ENCODE measurements at places on chromosomes 16 and 17.

DNA sequence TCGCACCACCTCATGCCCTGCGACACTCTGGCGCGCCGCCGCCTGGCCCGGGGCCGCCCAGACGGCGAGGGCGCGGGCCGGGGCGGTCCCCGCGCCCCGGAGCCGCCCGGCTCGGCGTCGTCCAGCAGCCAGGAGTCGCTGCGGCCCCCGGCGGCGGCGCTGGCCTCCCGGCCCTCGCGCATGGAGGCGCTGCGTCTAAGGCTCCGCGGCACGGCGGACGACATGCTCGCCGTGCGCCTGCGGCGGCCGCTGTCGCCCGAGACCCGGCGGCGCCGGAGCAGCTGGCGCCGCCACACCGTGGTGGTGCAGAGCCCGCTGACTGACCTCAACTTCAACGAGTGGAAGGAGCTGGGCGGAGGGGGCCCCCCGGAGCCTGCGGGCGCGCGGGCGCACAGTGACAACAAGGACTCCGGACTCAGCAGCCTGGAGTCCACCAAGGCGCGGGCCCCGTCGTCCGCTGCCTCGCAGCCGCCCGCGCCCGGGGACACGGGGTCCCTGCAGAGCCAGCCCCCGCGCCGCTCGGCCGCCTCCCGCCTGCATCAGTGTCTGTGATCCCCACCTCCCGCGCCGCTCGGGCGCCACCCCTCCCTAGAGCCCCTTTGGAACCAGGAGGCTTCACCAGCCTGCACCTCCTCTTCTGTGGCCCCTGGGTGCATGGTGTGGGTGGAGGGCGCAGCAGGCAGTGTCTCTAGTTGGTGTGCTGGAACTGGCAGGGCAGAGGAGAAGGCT lies 82.3 kb downstream of the ARHGAP23 start:
- DNase-seq: no peak

DNA sequence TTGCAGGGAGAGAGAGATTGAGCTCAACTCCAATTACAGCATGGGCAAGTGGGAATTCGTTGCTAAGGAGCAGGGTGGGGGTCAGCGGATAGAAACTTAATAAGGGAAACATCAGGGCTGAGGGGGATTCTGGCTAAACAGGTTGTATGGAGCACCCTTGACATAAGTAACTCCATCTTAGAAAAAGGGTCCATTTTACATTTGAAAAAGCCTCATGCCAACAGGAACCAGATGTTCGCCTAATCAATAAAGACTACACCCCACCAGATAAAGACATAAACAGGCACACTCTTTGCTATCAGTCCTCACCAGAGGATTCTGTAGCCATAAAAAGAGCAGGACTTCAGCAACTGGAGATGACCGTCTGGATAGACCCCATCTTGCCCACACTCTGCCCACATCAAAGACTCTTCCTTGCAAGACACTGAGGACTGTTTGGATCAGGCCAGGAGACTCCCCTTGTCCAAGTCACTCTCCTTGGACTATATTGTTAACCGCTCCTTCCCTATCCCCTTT lies 1.6 kb upstream of the LRRC75A start:
- no peak for DNase-seq

- no peak for DNase-seq
Measured at GRCh38 chr17:17870247-17870646, 33.5 kb upstream of the SREBF1 start.

- no peak for DNase-seq
Measured at GRCh38 chr17:76538281-76538931, 897 bp upstream of the CYGB start.

- no peak for DNase-seq
Measured at GRCh38 chr17:74185571-74186185, 17.8 kb upstream of the RPL38 start.

GRCh38 chr17:59748591-59748990 lies 41.1 kb downstream of the VMP1 start:
- no peak for DNase-seq

DNA sequence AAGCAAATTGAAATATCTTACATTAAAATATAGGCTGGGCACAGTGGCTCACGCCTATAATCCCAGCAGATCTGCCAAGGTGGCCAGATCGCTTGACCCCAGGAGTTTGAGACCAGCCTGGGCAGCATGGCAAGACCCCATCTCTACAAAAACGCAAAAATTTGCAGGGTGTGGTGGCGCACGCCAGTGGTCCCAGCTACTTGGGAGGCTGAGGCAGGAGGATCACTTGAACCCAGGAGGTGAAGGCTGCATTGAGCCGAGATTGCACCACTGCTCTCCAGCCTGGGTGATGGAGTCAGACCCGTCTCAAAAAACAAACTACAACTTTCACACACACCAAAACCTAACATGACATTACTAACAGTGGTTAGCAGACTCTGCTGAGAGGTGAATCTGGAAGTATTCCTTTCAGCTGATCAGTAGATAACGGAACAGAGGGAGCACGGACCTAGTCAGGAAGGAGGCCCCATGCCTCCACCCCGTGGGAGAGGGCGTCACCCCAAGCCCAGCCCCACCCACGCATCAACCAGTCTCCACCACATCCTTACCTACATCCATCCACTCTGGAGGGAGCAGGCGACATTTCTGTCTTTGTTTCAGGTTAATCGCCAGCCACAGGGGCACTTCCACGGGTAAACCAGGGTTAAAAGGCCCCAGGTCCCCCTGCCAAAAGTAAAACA lies 1.7 kb downstream of the GINS2 start:
- no peak for DNase-seq

GRCh38 chr16:2236337-2237101 lies at the start of gene DNASE1L2:
TSS of gene DNASE1L2 (plus strand) at chr16:2236444. CDS start at chr16:2236817, 373 bp downstream.
- DNase-seq: no peak

GRCh38 chr16:59148056-59148768 lies 414.1 kb upstream of the GOT2 start:
- no peak for DNase-seq

- DNase-seq: no peak
Measured at GRCh38 chr16:2428051-2428783, 1.0 kb upstream of the CCNF start.

DNA sequence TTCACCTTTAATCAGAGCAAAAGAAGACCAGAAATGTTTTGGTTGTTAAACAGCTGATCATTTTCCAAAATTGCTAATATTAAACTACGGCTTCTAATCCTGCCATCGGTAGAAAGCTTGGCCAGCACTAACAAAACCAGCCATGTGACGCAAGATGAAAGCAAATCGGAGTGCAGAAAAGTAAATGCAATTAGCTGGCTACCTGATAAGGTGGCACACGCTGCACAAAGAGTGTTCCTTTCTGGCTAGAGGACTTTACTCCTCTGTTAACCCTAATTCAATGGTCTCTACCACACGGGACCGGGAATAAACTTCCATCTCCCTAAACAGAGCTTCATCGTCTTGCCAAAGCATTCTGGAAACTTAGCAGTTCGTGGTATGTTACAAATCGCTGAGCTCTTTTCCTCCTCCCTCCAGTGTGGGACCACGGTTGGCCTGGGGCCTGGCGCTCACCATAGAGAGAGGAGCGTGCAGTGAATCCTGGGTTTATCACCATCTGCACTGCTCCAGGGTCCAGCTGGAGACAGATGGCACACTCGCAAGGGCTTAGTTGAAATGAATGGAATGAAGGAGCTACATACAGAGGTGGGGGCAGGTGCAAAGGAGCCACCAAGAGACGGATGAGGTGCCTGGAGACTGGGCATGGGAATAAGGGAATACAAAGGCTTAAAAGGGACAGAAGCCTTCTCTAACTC lies 10.1 kb upstream of the COG1 start:
- DNase-seq: no peak

- no peak for DNase-seq
Measured at GRCh38 chr17:50924300-50924699, 58.1 kb upstream of the TOB1 start.

GRCh38 chr17:601244-601925 lies 113.3 kb downstream of the VPS53 start:
- no peak for DNase-seq

- no peak for DNase-seq
Measured at GRCh38 chr17:13076905-13077304, 59.1 kb upstream of the ELAC2 start.

- DNase-seq: no peak
Measured at GRCh38 chr17:77242118-77242851, 101.5 kb downstream of the SEC14L1 start.

DNA sequence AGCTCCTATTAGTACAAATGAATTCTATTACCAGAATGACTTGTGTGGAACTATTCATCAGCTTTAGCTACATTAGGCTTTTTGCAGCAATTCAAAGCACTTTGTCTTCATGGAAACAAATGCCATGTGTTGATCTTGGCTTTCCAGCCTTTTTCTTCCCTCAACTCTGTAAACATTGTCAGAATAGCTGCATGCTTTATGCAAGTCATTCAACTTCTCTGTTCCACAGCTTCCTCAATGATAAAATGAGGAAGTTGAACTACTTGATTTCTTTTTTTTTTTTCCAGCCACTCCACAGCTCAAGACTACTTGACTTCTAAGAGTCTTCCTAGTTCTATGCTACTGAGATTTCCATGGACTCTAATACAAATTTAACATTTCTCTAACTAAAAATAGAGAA lies 41.1 kb downstream of the KIAA0753 start:
- no peak for DNase-seq

GRCh38 chr17:82227629-82228277 lies 1.1 kb upstream of the SLC16A3 start:
- no peak for DNase-seq

DNA sequence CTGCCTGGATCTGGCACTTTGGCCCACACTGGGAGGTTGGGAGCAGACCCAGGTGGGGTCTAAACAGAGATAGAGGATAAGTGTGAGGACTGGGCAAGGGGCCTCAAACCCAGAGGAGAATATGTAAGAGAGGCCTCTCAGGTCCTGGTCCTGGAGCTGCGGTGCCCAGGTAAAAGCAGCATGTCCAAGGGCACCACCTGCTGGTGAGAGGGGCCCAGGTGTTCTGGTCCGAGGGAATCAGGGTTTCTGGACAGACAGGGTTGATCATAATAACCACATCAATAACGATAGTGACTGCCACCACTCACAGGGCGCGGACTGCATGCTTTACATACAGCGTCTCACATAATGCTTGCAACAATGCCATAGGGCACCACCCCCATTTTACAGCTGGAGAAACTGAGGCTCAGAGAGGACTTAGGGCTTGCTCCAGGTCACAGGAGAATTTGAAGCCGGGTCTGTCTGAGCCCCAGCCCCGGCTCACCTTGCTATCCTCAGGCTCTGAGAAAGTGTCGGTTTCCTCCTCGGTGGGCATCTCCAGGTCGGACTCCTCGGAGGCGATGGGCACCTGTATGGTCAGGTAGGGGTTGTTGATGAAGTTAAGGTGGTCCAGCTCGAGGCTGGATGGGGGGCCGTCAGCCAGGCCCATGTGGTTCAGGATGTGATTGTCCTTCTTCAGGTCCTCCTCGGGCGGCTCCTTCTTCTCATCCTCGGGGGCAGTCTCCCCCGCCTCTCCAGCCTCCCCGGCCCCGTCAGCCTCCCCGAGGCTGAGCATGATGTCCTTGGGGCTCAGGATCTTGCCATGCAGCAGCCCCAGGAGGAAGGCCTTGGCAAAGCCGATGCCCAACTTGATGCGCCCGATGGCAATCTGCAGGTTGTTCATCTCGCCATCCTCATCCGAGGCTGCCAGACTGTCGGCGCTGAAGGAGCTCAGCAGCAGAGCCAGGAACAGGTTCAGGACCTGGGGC lies 19.1 kb upstream of the CD79B start:
- no peak for DNase-seq

GRCh38 chr16:57723170-57723569 lies 12.4 kb upstream of the KATNB1 start:
- DNase-seq: no peak

- DNase-seq: no peak
Measured at GRCh38 chr16:16062023-16062937, 112.9 kb downstream of the ABCC1 start.

GRCh38 chr16:71344315-71344905 lies 14.1 kb upstream of the CALB2 start:
- no peak for DNase-seq

DNA sequence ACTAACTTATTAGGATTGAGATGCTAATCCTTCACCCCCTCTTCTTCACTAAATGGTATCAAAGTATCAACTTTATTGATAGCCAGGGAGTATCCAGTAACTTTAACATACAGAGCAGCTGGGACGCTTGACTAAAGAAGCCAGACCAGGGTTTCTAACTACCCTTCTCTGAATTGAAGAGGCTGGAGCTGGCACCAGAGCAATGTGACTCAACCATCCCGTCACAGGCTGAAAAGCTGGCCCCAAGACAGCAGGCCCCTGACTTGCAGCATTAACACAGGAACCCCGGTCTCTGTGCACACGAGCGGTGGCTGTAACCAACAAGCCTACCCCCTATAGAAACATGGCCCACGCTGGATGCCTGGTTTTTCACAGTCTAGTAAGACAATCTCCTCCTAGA lies 59.8 kb downstream of the ANKFN1 start:
- DNase-seq: no peak

DNA sequence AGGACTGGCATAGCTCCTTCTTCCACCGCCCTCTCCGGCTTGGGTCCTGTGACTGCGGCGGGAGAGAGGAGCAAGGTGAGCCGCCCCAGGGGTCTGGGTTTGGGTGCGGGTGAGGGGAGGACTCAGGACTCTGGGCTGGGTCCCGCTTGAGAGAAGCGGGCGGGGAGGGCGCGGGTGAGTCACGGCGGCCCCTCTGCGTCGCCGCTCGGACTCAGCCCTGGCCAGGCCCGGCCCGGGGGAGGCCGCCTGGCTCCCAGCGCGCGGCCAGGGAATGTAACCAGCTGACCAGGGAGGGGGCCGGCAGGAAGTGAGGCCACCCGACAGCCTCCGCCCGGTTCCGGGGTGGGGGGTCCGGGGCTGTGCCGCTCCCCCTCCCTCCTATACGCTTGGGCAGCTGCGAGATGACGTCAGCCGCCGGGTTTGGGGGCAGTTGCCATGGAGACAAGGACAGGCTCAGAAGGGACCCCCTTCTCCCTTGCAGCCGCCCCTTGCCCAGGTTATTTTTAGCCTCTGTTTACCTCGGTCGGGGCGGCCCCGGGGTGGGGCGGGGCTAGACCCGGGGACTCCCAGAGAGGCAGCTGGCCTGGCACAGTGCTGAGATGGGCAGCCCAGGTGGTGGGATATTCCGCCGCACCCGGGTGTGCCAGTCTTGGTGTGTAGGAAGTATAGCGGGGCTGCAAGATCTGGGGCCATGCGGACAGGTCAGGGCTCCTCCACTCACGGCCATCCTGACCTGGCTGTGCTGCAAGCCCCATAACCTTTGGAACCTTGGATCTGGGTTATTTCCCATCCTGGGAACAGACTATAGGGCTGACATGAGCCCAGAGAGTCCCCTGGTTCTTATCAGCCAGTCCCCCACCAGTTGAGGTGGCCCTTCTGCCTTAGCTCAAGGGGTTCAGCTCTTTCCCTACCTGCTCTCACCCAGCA lies 1.6 kb downstream of the RIPOR1 start:
- no peak for DNase-seq

DNA sequence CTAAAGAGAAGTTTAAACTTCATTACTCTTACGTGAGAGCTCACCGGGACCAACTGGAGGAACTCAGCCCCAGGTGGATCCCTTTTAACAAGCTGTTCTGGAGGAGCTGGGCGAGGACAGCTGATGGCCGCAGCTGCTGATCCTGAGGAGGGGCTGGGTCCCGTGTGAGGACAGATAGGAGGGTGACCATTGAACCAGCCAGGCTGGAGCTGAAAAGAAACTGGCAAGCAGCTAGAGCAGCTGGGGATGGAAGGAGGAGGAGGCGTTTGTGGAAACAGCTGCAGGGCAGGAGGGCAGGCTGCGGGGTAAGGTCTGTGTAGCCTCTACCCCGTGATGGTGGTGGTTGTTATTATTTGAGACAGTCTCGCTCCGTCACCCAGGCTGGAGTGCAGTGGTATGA lies 119.5 kb downstream of the AATF start:
- no peak for DNase-seq
